ENCODE measurements at places on chromosomes 2 and 18.
A peak's percentile ranks its signal among the peaks of the same experiment; 100 is the strongest.

DNA sequence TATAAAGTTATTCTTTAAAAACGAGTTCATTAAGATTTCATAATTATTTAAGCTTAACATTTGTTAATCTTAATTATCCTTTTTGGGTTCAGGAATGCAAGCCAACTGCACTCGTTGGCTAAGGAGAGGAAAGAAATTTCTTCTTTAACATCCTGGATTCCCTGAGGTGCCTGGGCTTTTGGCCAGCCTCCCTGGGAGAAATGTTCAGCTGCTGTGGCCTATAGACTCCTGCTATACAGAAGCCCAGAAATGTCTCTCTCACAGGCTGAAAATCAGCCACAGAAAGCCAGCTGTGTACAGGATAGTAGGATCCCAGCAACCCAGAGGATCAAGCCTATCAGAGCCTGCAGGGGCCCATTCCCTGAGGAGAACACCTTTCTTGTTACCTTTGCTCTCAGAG lies 430.3 kb downstream of the XIRP2 start:
- no peak for DNase-seq

GRCh38 chr2:161571051-161571429 lies 53.2 kb upstream of the SLC4A10 start:
- no peak for DNase-seq

DNA sequence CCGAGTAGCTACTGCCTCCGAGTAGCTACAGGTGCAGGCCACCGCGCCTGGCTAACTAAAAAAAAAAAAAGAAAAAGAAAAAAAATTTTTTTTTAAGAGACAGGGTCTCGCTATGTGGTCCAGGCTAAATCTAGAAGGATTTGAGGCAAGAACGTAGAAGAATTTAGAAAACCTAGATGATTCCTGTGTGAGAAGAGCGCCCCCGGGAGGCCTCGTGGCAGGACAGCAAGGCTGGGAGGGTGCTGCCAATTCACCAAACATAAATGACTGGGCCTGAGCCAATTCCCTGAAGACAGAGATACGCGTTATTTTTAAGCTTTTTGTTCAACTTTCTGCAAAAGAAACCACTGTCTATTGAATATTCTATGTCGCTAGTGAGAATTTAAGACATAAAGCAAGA lies 90.1 kb upstream of the TGFA start:
- no peak for DNase-seq

DNA sequence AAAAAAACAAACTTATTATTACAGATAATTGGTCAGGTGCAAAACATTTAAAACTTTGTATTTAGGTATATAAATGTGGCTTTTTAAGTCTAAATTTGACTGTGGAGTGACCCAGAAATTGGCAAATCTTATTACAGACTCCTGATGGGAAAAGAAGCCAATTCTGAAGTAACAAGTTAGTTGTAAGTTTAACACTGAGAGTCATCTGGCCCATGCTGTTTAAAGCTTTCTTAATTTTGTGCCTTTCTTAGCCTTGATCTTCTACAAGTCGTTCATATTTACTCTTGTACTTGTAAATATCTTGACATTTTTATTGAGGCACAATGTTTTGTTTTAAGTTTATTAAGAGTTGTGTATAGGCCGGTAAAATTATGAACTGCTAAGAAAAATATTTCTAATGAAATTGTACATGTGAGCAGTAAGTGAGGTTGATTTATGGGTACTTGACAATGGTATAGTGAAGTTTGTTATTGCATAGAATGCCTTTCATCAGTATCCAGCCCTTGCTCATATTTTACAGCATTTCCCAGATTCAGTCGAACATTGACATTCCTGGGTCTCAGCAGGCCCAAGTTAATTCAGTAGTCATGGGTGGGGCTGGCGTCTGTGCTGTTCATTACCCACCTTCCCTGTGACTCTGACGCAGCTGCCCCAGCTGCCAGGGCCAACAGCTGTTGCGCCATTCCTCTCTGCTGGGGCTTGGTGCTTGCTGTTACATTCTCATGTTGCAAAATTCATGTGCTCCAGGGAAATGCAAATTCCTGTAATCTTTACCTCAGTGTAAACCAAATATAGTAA lies 121.4 kb downstream of the ZNF236 start:
- DNase-seq = peak; percentile 95

DNA sequence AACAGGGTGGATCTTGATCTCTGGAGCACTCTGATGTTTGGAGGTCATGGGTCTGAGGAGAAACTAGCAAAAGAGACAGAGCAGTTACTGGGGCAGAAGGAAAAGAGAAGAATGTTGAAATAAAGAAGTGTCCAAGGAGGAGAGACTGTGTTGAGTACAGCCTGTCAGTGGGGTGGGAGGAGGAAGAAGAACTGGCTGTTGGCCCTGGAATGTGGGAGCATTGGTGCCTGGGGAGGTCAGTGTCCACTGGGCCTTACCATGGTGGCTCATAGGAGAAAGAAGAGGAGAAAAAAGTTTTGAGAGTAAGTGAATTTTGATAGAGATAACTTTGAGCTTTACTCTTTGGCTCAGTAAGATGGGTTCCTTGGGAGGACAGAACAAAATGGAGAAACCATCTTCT lies 499.0 kb downstream of the TXNL1 start:
- DNase-seq = no peak

- DNase-seq = no peak
Measured at GRCh38 chr2:105895990-105896764, 151.5 kb downstream of the NCK2 start.

DNA sequence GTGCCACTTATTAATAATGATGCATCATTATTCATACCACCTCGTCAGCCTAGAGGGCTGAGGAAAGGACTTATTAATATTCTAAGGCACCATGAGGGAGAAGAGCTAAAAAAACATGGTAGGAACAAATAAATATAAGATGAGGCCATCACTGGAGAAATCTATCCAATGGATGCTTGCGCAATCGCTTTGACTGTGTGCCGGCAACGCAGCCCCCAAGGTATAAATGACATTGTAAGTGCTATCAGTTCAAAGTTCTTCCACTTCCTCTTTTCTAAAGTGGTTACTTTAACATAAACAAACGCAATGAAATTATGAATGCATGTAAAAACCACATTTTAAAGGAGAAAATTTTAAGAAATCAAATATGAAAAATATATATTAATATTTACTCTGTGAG lies 164.6 kb downstream of the EIPR1 start:
- DNase-seq = no peak

GRCh38 chr18:63795606-63796005 lies 20.4 kb downstream of the SERPINB7 start:
- DNase-seq = no peak

DNA sequence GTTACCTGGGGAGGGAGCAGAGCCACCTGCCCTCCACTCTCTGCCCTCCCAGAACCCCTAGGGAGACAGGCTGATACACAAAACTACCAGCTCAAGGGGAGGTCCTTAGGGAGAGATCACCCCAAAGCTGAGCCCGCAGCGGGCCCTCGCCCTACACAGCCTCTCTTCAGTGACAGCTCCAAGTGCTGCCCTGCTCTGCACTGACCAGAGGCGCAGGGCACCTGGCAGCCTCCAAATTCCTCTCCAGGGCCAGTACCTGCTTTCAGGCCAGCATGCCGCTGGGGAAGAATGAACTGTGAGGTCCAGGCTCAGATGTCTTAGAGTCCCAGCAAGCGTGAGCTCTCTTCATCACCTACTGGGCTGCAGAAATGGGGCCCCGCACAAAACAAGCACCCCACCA lies 11.3 kb upstream of the SH3BP4 start:
- no peak for DNase-seq

GRCh38 chr2:219461047-219461514 lies 26.4 kb downstream of the SPEG start:
- DNase-seq = no peak

GRCh38 chr2:231184319-231184718 lies 14.1 kb upstream of the ARMC9 start:
- no peak for DNase-seq

DNA sequence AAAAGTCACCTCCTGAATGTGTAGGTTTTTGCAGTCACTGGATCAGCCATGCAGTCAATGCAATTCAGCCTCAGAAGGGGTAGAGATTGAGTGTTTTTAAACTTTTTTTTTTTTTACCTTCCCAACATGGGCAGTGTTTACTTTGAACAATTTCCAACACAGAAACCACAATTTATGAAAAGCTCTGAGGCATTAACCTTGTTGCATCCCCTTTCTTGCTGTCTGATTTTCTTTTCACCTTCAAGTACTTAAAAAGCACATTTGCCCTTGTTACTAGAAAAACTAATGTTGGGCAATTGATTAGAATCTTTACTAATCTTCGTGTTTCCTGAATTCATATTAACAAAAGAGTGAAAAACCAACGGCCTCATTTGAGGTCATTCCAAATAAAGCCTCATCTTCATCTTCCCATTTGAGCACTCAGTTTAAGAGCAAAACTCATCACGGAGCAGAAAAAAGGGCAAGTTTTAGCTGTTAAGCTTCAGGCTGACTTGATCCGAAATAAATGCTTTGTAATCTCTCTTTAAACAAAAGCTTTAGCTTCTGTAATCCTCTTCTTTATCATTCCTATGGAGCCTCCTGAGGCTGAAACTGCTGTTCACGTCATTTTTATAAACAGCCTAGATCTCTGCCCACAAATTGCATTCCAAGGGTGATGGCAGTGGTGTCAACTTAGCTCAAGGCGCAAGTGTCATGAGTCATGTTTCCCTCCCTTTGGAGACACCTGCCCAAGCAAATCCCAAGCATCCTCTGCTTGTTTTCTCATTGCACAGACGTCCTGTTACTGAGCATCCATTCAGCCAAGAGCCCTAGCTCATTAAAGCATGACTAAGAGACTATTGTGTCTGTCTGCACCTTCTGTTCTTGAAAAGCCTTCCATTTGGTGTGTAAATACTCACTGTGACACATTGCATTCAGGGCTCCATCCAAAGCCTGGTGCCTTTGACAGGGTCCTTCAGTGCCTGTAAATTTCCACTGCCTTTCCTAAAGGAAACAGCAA lies 107.7 kb downstream of the HNMT start:
- DNase-seq = peak; percentile 64

DNA sequence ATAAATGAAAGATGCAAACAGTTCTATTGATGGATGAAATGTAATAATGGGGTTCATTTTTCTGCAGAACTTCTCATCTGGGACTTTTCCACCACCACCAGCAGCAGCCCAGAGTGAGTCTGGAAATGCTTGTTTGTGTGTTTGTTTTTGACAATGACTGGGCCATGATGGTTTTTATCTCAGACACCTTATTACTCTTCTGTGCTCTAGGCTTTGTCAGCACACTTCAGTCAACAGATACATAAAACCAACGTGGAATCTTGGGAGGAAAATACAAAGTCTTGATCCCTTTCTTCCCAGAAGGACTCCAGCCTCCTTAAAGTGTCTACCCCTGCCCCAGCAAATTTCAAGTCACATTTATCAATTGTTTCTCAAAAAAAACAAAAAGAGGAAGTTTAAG lies 134.0 kb downstream of the MREG start:
- no peak for DNase-seq

DNA sequence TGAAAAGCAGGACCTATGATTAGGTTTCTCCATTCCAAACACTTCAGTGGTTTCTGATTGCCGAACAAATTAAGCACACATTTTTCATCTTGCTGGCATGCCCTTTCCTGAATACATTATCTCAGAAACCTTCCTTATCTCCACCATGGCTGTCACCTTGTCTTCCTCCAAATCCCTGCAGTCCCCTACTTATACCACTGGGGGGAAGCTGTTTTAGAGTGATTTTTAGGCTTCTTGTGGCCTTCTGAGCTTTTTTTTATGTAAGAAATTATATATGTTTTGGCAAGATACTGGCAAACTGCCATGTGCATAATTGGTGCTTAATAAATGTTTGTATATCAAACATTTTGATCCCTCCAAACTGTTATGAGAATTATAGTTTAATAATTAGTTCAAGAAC lies 229.2 kb downstream of the MYT1L start:
- DNase-seq = no peak

DNA sequence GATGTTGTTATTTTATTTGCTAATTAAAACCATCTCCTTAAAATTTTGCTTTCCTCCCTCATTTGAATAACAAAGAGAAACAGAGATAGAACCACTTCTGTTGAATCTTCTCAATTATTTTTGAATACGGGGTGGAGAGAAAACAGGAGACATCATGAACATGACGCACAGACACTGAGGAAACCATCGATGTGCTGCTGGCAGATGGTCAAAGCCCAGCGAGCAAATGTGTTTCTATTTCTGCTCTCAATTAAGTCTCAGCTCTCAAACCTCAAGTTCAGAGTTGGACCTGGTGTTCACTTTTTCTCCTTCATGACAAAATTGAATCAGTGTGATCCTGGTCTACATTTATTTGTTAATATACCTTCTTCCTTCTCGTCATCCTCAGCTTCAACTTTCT lies 36.1 kb upstream of the TWIST2 start:
- no peak for DNase-seq

- DNase-seq = no peak
Measured at GRCh38 chr18:79816981-79817606, 19.4 kb downstream of the KCNG2 start.

- no peak for DNase-seq
Measured at GRCh38 chr2:119692310-119692709, 13.3 kb downstream of the TMEM177 start.

- no peak for DNase-seq
Measured at GRCh38 chr2:108029496-108029895, 43.2 kb downstream of the SLC5A7 start.

DNA sequence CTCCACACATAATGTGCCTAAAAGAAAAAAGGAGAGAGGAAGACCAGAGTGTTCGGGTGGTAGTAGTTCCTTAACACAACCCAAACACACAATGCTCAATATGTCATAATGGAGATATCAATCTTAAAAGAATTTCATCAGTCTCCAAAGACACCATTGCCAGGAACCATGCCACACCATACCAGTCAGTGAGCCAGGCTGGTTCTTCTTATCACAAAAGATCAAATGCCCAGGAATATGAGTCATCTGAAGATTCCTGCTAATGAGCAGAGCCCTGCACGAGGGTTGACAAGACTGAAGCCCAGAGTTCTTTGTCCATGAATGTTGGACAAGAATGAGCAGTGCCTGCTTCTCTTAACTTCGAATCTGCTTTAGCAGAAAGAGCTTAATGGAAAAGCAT lies 262.3 kb downstream of the ZNF516 start:
- no peak for DNase-seq

- no peak for DNase-seq
Measured at GRCh38 chr2:200782251-200782650, 29.5 kb upstream of the BZW1 start.

GRCh38 chr2:10059552-10060335 lies 16.4 kb downstream of the KLF11 start:
- DNase-seq = no peak

GRCh38 chr2:12665334-12665733 lies 51.4 kb upstream of the TRIB2 start:
- no peak for DNase-seq

DNA sequence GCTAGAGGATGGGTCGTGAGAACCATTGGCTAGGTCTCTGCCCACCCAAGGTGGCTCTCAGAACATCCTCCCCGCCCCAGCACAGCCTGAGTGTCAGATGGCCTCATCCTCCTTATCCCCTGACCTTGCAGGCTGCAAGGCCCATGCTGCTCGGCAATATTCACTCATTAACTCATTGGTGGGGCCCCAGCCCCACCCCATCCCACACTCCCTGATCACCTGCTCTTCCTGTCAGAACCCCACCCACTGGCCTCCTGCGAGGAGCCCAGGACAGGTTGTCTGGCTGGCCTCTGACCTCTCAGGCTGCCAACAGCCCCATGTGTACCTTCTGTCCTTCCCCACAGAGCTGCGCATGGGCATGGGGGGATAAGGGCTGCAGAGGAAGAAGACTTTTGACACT lies 5.3 kb downstream of the ADCY3 start:
- no peak for DNase-seq

- no peak for DNase-seq
Measured at GRCh38 chr2:34936089-34936488, 1337.0 kb upstream of the FAM98A start.
